Jurkat, Clone E6-1 (cell line): ENCODE measurements at places on chromosomes 2 and 18.

GRCh38 chr18:634551-635045 lies 22.9 kb upstream of the TYMS start:
- no peak for DNase-seq

DNA sequence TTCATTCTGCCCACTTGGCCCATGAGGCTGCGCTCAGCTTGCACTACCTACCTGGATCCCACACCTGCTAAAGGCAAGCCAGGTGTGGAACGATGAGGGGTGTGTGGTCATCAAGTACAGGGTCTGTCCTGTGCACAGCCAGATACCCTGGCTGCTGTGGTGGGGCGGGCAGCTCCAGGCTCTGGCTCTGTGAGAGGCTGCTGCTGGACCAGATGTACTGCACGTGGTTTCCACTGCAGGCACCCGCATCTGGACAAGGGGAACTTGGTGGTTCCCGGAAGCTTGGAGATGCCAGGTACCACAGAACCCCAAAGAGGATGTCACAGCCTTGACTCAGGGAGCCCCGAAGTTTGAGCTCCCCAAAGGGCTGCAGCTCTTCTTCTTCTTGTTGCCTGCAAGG lies 68.1 kb upstream of the ZNF804A start:
- no peak for DNase-seq

- peak; percentile 49 for DNase-seq
Observed at GRCh38 chr2:240060977-240061591, 7.8 kb upstream of the OR6B3 start.

DNA sequence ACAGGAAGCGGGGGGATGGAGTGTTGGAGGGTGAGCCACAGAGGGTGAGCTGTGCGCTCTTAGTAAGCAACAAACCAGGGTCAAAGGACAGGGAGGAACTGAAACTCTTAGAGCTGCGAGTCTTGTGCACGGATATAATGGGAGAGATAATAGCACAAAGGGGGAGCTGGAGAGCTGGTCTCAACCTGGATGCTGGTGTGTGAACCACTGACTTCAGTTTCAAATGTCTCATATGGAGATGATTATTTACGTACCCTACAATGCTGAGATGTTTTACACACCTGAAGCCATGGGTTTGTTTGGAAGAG lies 35.9 kb downstream of the PTGR3 start:
- DNase-seq, result no peak

GRCh38 chr18:49893036-49893435 lies 79.7 kb upstream of the ACAA2 start:
- no peak for DNase-seq

- DNase-seq, result no peak
Observed at GRCh38 chr2:27689424-27689823, 25.7 kb downstream of the SLC4A1AP start.

- no peak for DNase-seq
Observed at GRCh38 chr18:48866028-48866733, 84.6 kb downstream of the SMAD7 start.

- no peak for DNase-seq
Observed at GRCh38 chr18:48674758-48675351, 136.0 kb downstream of the CTIF start.

- no peak for DNase-seq
Observed at GRCh38 chr18:55069497-55069896, 110.2 kb upstream of the CCDC68 start.
